ENCODE measurements at places on chromosomes 1 and 21.

DNA sequence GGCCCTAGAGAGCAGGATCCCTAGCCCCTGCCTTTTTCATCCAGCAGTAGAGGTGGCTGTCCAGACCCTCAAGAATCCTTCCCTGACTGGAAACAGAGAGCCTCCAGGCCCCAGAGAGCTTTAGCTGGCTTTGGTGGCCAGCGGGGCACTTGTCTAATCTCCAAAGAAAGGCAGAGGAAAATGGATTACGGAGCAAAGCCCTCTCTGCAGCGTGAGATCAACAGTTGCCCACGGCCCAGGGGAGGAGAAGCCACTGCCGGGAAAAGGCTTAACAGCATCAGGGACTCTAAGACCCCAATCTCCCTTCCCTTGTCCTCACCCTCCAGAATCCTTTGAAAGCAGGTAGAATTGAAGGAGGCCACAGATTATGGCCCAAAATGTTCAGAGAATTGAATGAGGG, 35.8 kb upstream of the GRIK3 start:
- no peak for DNase-seq

- no peak for DNase-seq
Observed at GRCh38 chr1:46516200-46516950, 26.7 kb downstream of the DMBX1 start.

DNA sequence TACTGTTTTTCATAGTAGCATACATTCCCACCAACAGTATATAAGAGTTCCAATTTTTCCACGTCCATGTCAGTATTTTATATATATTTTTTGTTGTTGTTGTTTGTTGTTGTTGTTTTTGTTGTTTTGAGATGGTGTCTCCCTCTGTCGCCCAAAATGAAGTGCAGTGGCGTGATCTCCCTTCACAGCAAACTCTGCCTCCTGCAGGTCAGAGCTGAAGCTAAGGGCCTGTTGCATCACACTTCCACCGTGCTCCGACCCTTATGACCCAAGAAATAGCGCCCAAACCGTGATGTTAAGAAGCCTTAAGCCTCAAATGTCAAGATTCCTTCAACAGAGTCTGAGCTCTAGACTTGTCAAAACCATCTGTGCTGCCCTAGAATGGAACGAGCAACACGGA, 2032.3 kb downstream of the MRPL39 start:
- no peak for DNase-seq

DNA sequence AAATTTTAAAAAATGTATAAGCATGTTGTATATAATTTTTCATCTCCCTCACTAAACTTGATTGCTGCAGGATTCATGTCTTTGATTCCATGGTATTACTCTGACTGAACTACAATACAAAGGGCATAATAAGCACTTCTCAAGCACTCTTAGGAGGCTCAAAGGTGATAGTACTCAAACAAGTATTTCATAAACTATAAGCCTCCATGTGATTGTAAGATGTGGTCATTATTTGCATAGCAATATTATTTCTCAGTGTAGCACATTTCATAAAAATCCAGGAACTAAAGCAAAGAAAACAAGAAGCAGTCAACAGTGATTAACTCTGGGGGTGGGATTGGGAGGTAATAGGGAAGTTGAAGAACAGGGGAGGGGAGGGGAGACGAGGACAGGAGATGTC, 106.2 kb upstream of the DPT start:
- no peak for DNase-seq

GRCh38 chr1:155049651-155050559, 1.2 kb upstream of the ADAM15 start:
- no peak for DNase-seq

GRCh38 chr1:216005916-216006315, 417.3 kb downstream of the USH2A start:
- DNase-seq: no peak

- DNase-seq: no peak
Observed at GRCh38 chr1:95407131-95407885, 173.3 kb downstream of the RWDD3 start.

GRCh38 chr1:22747021-22747734, 36.5 kb downstream of the EPHB2 start:
- DNase-seq: no peak

DNA sequence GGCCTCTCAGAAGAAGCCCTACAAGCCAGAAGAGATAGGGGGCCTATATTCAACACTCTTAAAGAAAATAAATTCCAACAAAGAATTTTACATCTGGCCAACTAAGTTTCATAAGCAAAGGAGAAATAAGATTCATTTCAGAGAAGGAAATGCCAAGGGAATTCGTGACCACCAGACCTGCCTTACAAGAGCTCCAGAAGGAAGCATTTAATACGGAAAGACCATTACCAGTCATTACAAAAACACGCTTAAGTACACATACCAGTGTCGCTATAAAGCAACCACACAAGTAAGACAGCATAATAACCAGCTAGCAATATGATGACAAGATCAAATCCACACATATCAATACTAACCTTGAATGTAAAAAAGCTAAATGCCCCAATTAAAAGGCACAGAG, 704.9 kb upstream of the CHRM3 start:
- no peak for DNase-seq

- no peak for DNase-seq
Observed at GRCh38 chr1:64356636-64357256, 113.2 kb upstream of the CACHD1 start.

- DNase-seq: no peak
Observed at GRCh38 chr1:26696119-26696653, 371 bp downstream of the ARID1A start.

GRCh38 chr1:209659909-209660308, 7.7 kb upstream of the LAMB3 start:
- peak; percentile 88 for DNase-seq

GRCh38 chr1:113353580-113353979, 36.7 kb upstream of the MAGI3 start:
- no peak for DNase-seq

DNA sequence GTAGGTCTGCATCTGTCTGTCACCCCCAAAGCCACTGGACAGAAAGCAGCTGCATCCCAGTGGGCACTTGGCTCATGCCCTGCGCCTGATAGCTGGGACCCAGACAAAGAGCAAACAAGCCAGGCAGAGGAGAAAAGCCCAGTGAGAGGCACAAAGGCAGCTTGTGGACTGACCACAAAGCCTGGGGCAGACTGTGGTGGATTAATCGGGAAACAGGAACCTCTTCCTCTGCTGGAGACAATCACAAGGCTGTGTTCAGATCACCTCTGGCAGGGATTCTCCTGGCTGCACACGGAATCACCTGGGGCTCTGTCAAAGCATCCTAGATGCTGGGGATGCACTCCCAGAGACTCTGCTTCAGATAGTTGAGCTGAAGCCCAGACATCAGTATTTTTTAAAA, 15.2 kb upstream of the GJB5 start:
- no peak for DNase-seq

DNA sequence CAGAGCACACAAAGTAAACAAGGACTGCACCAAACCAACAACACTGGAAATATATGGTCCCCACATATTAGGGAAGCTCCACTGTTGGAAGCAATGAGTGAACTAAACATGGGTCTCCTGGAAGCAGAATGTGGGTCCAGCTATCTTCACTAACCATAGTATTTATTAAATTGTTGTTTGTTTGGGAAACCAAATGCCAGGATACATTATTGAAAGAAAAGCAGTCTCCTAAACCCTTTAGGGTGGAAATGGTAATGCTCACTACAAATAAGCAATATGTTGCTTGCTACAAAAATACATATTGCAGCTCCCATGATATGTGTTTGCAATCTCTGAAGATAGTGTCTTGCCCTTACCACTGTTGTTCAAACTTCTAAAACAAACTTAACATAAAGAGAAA, 2.2 kb downstream of the NEGR1 start:
- no peak for DNase-seq

DNA sequence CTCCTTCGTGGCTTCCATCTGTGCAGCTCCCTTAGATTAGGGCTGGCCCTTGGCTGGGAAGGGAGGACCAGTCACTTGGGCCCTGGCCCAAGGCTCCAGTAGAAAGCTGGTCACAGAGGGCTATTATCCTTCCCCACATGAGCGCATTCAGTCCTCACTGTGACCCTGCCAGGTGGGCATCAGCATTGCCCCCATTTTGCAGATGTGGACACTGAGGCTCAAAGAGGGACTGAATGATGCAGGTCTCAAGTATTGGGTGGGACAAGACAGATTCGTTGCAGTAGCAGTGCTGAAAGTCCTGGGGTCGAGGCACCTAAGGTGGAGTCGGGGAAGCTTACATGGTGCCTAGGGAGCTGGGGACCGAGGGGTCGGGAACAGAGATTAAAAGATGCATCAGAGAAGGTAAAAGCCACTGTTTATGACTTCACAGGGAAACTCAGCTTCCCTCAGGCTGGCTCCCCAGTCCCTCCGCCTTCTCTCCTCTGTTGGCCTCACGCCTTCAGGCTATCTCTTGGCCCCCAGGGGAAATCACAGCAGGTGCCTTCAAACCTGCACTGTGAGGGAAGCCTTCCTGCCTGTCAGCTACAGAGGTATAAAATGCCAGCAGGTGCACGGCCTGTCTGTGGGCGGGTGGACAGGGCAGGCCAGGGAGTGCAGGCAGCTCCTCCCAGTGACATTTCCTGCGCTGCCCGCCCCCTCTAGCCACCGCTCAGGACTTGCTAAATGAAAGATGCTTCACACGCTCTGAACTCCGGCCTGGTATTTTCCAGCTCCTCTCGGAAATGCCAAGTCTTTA, 178.4 kb downstream of the GRIK3 start:
- no peak for DNase-seq

DNA sequence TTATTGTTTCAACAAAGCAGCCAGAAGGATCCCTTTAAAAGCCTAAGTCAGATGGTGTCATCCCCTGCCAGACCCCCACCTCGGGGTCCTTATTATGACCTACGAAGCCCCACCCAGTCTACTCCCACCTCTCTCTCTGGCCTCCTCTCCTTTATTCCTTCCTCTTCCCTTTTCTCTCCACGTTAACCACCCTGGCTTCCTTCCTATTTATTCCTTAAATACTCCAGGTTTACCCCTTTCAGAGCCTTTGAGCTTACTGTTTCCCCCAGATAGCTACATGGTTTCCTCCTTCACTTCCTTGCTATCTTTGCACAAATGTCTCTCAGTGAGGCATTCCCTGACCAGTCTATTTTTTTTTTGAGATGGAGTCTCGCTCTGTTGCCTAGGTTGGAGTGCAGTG, 12.0 kb upstream of the SLC9A1 start:
- no peak for DNase-seq

- no peak for DNase-seq
Observed at GRCh38 chr1:19676438-19676922, 11.8 kb downstream of the HTR6 start.

GRCh38 chr1:178101654-178102053, 7.8 kb downstream of the RASAL2 start:
- no peak for DNase-seq

GRCh38 chr1:91693557-91693956, 192.4 kb downstream of the TGFBR3 start:
- DNase-seq: no peak

DNA sequence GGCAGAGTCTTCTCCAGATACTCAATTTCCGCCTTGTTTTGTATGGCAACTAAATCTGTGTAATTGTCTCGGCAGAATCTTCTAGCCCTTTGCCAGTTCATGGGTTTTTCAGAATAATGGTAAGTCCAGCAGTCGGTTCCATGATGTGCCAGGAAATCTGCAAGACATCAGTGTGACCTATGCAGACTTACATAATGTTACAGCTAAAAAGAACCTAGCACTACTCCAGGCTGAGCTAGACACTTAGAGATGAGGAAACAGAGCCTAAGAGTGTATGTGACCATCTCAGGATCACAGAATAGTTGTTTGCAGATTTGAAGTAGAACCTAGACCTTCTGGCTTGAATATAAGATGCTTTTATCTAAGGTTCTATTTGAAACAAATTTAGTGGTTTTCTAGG, 2.8 kb downstream of the SELL start:
- DNase-seq: no peak

DNA sequence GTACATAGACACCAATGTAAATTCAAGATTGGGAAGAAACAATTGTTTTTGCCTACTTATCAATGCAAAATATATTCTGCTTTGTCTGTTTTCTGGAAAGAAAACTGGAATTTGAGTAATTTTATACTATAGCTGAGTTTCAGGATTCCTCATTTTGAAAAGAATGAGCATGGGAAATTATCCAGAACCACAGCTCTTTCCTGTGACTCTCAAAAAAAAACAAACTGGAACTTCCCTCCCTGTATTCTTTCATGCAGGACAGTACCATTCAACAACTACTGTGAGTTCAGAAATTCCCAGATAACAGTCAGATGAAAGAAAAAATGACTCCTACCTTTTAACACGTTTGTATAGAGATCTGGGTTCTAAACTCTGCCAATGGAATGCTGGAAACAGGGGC, 372.4 kb downstream of the TGFB2 start:
- no peak for DNase-seq

DNA sequence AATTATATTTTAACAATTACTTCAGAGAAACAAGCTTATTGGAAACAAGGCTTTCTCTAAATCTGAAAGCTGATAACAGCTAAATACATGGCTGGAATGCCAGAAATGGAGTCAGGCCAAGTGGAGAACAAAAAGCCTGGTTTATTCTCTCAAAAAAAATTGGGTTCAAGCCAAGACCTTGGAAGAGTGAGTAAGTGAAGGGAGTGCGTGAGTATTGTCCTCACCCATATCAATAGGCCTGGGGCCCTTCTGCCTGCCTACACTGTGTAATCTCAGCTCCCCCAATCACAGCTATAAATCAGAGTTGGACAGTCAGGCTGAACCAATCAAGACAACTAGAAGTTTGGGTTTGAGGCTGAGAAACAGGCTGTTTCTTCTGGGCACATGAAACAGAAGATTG, 7.4 kb downstream of the KYAT3 start:
- DNase-seq: no peak

DNA sequence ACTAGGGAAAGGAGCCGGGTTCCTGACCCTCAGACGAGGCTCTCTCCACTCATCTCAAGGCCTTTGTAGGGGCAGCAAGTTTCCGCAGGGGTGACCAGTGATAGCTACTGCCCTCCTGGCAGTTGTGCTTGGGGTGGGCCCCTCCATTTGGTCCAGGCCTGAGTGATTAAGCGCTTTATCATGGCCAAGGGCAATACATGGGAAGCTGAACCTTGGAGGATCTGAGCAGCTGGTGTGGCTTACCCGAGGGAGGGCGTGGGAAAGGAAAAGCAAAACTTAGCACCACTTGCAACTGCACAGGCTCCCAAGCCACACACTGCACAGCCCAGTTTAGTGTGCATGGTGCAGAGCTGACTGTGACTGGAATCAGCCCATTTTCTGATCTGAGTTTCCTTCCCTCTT, 47.8 kb downstream of the GADD45A start:
- DNase-seq: no peak

DNA sequence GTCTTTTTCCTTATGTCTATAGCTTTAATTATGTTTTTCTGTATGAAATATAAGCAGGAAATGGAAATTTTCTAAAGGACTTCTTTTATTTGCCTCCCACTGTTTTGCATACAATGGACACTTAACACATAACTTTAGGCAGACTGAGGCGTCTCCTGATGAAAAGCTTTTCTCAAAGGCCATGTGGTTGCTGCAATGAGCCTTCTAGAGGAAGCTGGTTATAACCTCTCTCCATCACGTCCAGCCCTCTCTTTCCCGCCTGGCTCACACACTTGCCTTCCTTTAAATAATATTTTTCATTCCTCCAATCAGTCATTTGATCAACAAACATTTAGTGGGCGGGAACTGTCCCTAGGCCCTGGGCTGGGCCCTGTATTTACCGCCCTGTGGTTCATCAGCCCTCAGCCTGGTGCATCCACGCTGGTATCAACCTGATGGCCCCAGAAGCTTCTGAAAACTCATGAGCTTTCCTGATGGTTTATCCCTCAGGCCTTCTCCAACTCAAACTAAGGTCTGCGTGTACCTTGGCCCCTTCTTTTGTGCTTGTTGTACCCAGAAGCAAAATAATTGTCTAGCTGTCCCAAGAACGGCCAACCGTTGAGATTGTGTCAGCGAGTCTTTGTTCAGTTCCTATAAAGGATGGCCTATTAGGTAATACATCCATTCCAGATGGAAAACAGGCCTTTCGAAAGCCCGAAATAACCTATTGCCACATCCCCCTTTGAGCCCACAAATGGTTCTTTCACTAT, 75.3 kb upstream of the LYST start:
- DNase-seq: peak; percentile 98

Data from AML-193 (cell line).